Motor neuron (in vitro differentiated cells): ENCODE measurements at places on chromosomes 12 and 14. TPM values are rescaled to one million over a fixed set of nuclear protein-coding genes. Genes with fewer than 3 reads are reported as not detected.

WDHD1 gene
- total RNA-seq = 6.6 and 7.1 TPM in 2 replicates

LIN7A gene
- total RNA-seq = 39.6 and 43.2 TPM in 2 replicates

SELPLG gene
- 0.60 and 0.87 TPM in 2 replicates for total RNA-seq

SPIC gene
- total RNA-seq = 0.66 TPM in 1 of 2 replicates, not detected in the other
